ENCODE measurements at places on chromosomes 6 and 20. TPM values are rescaled to one million over a fixed set of nuclear protein-coding genes. Genes with fewer than 3 reads are reported as not detected.

Gene RAET1G
- not detected for total RNA-seq

Gene ZBTB46
- total RNA-seq = 1.0 TPM

DNA sequence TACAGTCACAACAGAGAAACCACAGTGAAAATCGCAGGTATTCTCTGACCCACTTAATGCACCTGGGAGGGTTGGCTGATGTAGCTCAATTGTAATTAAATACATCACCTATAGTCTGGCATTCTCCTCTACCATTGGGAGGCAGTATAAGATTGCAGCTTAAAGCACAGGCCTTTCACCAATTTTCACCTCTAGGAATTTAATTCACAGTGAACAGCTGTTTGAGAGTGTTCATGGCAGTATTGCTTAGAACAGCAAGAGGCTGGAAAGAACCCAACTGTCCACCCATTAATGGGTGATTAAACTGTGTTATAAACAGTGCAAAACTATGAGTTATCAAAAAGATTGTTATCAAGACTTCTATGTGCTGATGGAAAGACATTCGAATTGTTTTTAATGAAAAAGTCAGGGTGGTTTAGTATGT is 2.0 kb downstream of the EDEM2 start:
- H3K27me3 ChIP-seq = no peaks in the 10 kb centered on the region
- DNase-seq = peak; percentile 78
- peaks cover 26% of the 10 kb centered on the region for H3K4me1 ChIP-seq
- H3K4me3 ChIP-seq = peak overlapping the region; percentile 57

GRCh38 chr6:157770946-157771345 is 52.1 kb upstream of the SNX9 start:
- H3K4me3 ChIP-seq = no peak overlapping the region
- H3K36me3 ChIP-seq = peaks cover 10% of the 10 kb centered on the region
- no peak overlapping the region for H3K27ac ChIP-seq
- DNase-seq = no peak
- peaks cover 30% of the 10 kb centered on the region for H3K4me1 ChIP-seq
- peaks cover 29% of the 10 kb centered on the region for H3K27me3 ChIP-seq

GRCh38 chr6:6357032-6357431 is 36.6 kb upstream of the F13A1 start:
- H3K36me3 ChIP-seq = no peaks in the 10 kb centered on the region
- DNase-seq = no peak
- H3K27ac ChIP-seq = no peak overlapping the region
- no peaks in the 10 kb centered on the region for H3K4me1 ChIP-seq

DNA sequence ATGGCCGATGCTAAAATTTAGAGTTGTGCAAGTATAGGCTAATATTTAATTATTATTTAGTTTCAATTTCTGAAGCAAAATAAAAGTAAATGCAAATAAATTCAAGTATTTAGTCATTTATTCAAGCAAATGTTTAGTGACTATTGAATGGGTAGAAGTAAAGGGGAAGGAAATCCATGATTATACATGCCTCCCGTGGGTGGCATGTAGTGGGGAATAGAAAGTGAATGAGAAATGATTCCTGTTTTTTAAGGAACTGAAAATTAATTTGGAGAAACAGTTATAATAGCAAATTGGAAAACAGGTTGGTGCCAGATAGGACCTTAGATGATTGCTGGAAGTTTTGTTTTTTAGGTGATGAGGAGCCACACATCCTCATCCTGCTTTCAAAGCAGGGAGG is 35.4 kb downstream of the FAM229B start:
- no peaks in the 10 kb centered on the region for H3K36me3 ChIP-seq
- no peak for DNase-seq
- H3K27me3 ChIP-seq = peaks cover 15% of the 10 kb centered on the region
- no peak overlapping the region for H3K4me3 ChIP-seq
- H3K27ac ChIP-seq = no peak overlapping the region

Gene FABP7
- not detected for total RNA-seq

GRCh38 chr6:27290065-27290849 is 21.8 kb downstream of the POM121L2 start:
- DNase-seq = no peak
- H3K4me3 ChIP-seq = no peak overlapping the region
- peaks cover 78% of the 10 kb centered on the region for H3K27me3 ChIP-seq
- no peak overlapping the region for H3K27ac ChIP-seq
- H3K36me3 ChIP-seq = peaks cover 15% of the 10 kb centered on the region

GRCh38 chr6:63558278-63558677 is 14.0 kb upstream of the LOC128125822 start:
- no peaks in the 10 kb centered on the region for H3K36me3 ChIP-seq
- H3K27ac ChIP-seq = no peak overlapping the region
- H3K4me3 ChIP-seq = no peak overlapping the region
- no peak for DNase-seq
- H3K27me3 ChIP-seq = peaks cover 9% of the 10 kb centered on the region
- peaks cover 5% of the 10 kb centered on the region for H3K4me1 ChIP-seq

GRCh38 chr6:1624851-1625781 is 15.4 kb downstream of the FOXC1 start:
- peaks cover 65% of the 10 kb centered on the region for H3K27me3 ChIP-seq
- no peak overlapping the region for H3K27ac ChIP-seq
- peaks cover 6% of the 10 kb centered on the region for H3K4me1 ChIP-seq
- DNase-seq = peak; percentile 69
- H3K36me3 ChIP-seq = no peaks in the 10 kb centered on the region
- peak overlapping the region; percentile 72 for H3K4me3 ChIP-seq

GRCh38 chr6:117890172-117890571 is 16.9 kb upstream of the SLC35F1 start:
- no peaks in the 10 kb centered on the region for H3K36me3 ChIP-seq
- no peak for DNase-seq
- H3K27ac ChIP-seq = no peak overlapping the region
- peaks cover 2% of the 10 kb centered on the region for H3K27me3 ChIP-seq
- H3K4me1 ChIP-seq = no peaks in the 10 kb centered on the region

Gene PLN
- total RNA-seq = not detected

DNA sequence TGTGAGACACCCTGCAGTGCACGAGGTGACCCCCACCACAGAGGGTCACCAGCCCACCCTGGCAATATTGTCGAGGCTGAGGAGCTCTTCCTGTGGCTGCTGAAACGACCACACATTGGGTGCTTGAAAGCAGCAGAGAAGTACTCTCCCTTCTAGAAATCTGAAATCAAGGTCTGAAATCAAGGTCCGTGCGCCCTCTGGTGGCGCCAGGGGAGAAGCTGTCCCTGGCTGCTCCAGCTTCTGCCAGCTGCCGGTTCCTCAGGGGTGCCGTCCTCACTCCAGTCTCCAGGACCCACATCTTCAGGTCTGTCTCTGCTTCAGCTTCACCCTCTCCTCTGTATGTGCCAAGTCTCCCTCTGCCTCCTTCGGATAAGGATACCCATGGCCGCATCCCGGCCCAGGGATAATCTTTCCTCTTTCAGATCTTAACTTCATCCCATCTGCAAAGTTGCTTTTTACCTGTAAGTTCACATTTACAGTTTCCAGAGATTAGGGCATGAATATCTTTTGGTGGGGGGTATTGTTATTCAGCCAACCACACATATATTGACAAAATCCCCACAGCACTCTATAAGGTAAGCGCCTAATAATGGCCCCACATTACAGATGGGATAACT is 108.3 kb upstream of the PHACTR3 start:
- no peak overlapping the region for H3K4me3 ChIP-seq
- H3K36me3 ChIP-seq = no peaks in the 10 kb centered on the region
- no peaks in the 10 kb centered on the region for H3K4me1 ChIP-seq
- DNase-seq = peak; percentile 89
- no peak overlapping the region for H3K27ac ChIP-seq

Gene OPN5
- total RNA-seq = not detected

DNA sequence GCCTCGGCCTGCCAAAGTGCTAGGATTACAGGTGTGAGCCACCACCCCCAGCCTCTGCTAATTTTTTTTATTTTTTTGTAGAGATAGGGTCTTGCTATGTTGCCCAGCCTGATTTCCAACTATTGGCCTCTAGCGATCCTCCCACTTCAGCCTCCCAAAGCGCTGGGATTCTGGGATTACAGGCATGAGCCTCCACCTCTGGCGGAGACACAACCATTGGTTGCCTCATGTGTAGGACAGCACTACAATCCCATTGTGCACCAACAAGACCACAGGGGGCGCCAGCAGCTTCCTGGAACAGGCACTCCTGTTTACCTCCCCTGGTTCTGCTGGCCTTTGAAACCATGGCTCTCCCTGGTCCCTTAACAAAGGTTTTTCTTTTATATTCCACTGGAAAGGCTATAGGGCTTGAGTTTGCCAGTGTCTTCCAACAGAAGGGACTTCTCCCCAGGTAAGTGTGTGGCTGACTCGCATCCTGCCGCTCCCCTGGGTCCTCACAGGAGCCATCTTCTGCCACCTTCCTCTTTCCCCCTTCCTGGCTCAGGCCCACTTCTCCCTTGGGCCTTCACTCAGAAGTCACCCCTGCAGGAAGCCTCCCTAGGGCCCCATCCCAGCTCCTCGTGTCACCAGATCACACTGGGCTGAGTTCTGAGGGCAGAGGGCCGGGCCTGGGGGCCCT is 39.2 kb upstream of the TLDC2 start:
- H3K4me1 ChIP-seq = peaks cover 20% of the 10 kb centered on the region
- H3K27ac ChIP-seq = peak overlapping the region; percentile 83
- H3K36me3 ChIP-seq = no peaks in the 10 kb centered on the region
- H3K4me3 ChIP-seq = peak overlapping the region; percentile 74
- H3K27me3 ChIP-seq = no peaks in the 10 kb centered on the region
- DNase-seq = peak; percentile 88

DNA sequence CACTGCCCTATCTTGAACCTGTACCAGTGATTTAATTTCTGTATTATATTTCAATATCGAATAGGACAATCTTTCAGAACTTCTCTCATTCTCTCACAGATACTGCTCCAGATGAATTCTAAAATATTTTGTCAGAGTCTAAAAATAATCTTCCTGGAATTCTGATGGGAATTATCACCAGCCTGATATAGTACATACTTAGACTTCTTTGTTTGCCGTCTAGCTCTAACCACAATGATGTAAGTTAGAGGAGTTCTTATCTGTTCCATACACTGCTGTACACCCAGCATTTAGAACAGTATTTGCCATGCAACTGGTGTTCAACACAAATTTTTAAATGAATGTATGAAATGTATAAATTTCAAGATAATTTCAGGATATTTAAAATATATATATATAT is 1.3 kb upstream of the HUS1B start:
- peaks cover 44% of the 10 kb centered on the region for H3K4me1 ChIP-seq
- DNase-seq = no peak
- no peak overlapping the region for H3K27ac ChIP-seq
- peaks cover 19% of the 10 kb centered on the region for H3K36me3 ChIP-seq
- H3K27me3 ChIP-seq = no peaks in the 10 kb centered on the region

DNA sequence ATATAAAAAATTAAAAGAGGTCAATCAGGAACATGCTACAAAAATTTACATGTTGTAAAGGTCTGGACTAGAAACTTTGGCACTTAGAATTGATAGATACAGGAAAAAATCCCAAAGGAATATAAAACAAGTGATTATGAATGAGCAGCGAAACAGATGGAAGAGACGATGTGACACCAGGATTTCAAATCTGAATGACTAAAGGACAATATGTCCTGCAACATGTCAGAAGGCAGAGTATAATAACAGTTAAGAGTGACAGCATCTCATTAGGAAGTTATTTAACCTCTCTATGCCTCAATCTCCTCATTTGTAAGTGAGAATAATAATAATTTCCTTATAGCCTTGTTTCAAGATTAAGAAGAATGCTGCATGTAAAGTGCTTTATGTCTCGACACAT is 50.3 kb downstream of the FRK start:
- no peak overlapping the region for H3K4me3 ChIP-seq
- no peaks in the 10 kb centered on the region for H3K4me1 ChIP-seq
- no peaks in the 10 kb centered on the region for H3K36me3 ChIP-seq
- H3K27me3 ChIP-seq = peaks cover 28% of the 10 kb centered on the region

Gene E2F1
- 78.3 TPM for total RNA-seq

DNA sequence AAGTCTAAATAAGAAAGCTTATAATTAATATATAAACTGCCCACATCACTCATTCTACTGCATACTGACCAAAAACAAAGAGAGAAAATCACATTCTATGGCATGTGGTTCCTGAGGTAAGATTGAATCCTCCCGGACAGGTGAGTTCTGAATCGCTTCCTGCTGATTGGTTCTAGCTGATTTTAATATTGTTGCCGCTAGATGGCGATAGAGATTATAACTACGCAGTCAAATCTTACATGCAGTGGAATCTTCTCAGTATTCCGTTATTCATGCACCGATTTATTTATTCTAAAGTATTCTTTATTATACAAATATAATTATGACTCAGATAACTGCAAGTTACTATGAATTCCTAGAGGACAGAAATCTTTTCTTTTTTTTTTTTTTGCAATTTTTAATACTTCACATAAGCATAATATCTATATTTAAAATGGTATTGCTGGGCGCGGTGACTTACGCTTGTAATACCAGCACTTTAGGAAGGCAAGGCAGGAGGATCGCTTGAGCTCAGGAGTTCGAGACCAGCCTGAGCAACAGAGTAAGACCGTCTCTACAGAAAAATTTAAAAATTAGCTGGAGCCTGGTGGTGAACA is 24.2 kb upstream of the TMX4 start:
- no peaks in the 10 kb centered on the region for H3K36me3 ChIP-seq
- H3K4me3 ChIP-seq = no peak overlapping the region
- DNase-seq = peak; percentile 80
- H3K4me1 ChIP-seq = peaks cover 2% of the 10 kb centered on the region
- no peak overlapping the region for H3K27ac ChIP-seq

GRCh38 chr20:32978009-32978335 is 26.3 kb downstream of the SUN5 start:
- no peak overlapping the region for H3K4me3 ChIP-seq
- H3K4me1 ChIP-seq = peaks cover 6% of the 10 kb centered on the region
- no peaks in the 10 kb centered on the region for H3K27me3 ChIP-seq
- DNase-seq = no peak
- peaks cover 3% of the 10 kb centered on the region for H3K36me3 ChIP-seq

GRCh38 chr20:38985060-38985459 is 22.9 kb downstream of the DHX35 start:
- H3K4me1 ChIP-seq = peaks cover 25% of the 10 kb centered on the region
- no peaks in the 10 kb centered on the region for H3K27me3 ChIP-seq
- DNase-seq = no peak
